ENCODE measurements at places on chromosomes 1 and 21.

DNA sequence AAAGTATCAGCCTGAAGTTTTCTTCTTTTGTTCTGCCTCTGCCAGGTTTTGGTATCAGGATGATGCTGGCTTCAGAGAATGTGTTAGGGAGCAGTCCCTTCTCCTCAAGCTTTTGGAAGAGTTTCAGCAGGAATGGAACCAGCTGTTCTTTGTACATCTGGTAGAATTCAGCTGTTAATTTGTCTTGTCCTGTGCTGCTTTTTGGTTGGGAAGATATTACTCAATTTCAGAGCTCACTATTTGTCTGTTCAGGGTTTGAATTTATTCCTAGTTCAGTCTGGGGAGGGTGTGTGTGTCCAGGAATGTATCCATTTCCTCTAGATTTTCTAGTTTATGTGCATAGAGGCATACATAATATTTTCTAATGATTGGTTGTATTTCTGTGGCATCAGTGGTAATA is 12.8 kb downstream of the ZNF678 start:
- DNase-seq = no peak

GRCh38 chr1:9724706-9725476 is 73.4 kb downstream of the PIK3CD start:
- DNase-seq = peak; percentile 54

DNA sequence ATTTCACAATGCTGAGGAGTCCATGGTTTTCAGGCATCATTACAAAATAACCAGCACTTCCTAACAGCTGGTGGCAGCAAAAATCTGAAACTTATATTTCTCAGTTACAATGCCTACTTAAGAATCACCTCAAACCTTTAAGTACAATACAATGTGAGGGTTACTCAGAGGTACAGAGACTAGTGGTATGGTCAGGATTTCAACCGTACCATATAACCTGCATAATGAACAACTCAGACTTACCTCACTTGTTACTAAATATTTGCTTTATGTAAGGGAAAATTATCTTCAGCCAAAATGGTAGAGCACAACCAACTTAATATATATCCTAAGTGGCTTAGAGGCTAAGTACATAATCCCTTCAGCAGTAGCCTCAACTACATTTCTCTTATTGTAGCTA is 344.5 kb downstream of the SMYD3 start:
- no peak for DNase-seq

DNA sequence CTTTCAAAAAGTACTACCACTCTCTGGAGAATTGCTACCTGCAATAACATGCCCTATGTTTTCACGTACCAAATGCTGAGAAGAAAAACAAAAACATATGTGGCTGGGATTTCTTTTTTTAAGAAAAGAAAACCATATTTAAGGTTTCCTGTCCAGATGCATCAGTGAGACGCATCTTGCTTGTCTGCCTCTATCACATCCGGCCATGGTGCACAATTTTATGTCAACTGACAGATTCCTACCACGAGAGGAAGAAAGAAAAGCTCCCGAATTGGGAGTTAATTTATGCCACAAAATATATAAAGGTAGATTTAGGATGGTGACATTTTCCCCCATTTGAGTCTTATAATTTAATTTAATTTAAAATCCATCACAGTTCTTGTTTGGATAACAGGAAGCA is 62.3 kb upstream of the COL24A1 start:
- DNase-seq = no peak

GRCh38 chr1:92701147-92701546 is 83.8 kb downstream of the EVI5 start:
- DNase-seq = no peak

GRCh38 chr21:42397746-42398394 is 2.0 kb upstream of the TMPRSS3 start:
- no peak for DNase-seq

DNA sequence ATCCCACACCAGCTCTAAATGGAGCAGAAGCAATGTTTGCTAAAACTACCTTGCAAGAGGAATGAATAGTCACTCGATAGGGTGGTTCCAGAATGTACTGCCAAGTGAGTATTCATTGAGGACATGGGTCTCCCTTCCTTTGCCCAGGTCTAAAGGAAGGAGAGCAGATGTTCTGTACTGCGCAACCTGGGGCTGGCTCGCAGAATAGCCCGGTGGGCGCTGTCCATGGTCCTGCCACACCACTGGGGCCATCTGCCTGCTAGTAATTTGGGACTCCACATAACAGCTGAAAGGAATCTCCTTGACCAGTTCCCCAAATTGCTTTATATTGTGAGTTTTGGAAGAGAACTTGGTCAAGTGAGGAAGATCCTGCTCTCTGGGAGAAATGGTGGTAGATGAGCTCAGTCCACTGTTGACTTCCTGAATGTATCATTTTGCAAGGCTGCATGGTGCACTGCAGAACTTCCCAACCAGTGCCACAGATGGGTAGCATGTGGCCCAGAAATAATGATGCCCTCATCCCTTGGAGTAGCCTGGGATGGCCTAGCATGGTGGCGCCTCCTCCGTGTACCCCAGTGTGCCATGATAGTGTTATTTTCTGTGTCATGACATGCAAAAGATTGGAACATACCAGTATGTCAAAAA is 5.7 kb downstream of the SLC6A17 start:
- DNase-seq = peak; percentile 60

DNA sequence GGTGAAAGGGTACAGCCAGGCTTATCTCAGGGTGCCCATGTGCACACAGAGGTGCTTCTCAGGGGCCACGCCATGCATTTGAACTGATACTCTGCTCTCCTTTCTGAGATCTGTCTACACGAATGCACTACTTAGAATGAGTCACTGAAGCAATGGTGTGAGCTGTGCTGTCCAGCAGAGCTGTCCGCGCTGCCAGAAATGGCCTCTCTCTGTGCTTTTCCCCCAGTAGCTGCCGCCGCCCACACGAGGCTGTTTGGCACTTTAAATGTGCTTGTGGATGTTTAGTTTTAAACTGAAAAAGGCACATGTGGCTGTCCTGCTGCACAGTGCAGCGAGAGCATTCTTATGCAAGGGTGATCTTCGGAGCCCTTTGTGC is 87.1 kb upstream of the COL6A1 start:
- DNase-seq = peak; percentile 29

- DNase-seq = no peak
These were observed 1097.4 kb downstream of the TTLL7 start for GRCh38 chr1:82901561-82901960.

DNA sequence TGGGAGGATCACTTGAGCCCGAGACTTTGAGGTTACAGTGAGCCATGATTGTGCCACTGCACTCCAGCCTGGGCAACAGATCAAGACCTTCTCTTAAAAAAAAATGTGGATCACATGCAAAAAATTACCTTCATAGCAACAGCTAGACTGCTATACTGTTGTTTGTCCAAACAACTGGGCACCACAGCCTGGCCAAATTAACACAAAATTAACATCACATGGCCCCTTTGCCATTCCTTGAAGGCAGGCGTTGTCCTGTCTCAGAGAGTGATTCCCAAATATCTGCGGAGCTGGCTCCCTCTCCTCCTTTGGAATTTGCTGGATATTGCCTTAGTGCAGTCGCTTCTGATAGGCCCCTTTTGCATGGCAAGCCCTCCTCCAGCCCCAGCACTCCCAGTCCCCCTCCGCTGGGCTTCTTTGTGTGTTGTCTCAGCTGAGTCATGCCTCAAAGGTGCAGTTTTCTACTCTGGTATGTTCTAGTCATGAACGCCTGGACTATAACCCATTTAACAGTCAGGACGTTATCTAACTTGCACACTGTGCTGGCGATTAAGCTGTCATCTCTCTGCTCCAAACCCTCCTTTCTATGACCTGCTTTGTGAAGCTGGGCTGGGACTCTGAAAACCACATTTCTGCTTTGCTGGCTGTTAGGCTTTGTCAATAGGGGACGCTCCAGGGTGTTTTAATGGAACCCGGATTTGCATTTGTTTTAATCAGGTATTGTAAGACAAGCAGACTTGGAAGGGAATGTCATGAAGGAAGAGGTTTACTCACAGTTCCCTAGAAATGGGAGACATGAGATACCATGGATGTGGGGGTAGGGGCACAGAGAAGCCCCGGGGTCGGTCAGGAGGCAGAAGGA is 20.1 kb upstream of the HPCAL4 start:
- peak; percentile 16 for DNase-seq

DNA sequence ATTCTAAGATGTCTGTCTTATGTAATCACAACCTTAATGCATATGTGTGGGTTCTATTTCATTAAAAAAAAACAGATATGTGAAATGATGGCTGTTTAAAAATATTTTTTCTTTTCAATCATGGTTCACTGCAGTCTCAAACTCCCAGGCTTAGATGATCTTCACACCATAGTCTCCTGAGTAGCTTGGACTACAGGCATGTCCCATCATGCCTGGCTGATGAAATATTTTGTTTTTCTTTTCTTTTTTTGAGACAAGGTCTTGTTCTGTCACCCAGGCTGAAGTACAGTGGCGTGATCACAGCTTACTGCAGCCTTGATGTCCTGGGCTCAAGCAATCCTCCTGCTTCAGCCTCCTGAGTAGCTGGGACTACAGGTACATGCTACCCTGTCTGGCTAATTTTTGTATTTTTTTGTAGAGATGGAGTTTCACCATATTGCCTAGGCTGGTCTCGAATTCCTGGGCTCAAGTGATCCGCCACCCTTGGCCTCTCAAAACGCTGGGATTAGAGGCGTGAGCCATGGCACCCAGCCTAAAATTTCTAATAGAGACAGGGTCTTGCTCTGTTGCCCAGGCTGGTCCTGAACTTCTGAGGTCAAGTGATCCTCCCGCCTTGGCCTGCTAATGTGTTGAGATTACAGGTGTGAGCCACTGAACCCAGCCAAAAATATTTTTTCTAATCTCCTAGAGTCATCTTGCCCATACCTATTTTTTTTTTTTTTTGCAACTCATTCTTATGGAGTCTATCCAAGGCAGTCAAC is 67.6 kb downstream of the GIPC2 start:
- peak; percentile 11 for DNase-seq

DNA sequence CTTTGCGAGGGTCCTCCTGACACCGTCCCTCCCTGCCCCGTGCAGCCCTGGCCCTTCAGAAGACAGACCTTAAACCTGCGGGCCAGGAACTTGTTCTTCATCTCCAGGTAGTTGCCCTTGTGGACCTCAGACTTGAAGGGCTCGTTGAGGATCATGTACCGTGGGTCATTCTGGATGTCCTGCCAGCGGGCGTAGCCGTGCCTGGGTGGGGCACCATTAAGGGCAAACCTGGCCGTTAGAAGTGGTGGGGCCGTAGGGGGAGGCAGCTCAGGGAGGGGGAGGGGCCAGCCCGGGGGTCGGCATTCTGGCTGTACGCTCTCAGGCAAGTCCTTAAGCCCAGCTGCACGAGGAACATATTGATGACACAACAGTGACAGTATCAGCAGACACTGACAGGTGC is 64.6 kb downstream of the KCNAB2 start:
- DNase-seq = no peak

GRCh38 chr1:157982136-157982535 is 11.3 kb upstream of the KIRREL1 start:
- DNase-seq = no peak

DNA sequence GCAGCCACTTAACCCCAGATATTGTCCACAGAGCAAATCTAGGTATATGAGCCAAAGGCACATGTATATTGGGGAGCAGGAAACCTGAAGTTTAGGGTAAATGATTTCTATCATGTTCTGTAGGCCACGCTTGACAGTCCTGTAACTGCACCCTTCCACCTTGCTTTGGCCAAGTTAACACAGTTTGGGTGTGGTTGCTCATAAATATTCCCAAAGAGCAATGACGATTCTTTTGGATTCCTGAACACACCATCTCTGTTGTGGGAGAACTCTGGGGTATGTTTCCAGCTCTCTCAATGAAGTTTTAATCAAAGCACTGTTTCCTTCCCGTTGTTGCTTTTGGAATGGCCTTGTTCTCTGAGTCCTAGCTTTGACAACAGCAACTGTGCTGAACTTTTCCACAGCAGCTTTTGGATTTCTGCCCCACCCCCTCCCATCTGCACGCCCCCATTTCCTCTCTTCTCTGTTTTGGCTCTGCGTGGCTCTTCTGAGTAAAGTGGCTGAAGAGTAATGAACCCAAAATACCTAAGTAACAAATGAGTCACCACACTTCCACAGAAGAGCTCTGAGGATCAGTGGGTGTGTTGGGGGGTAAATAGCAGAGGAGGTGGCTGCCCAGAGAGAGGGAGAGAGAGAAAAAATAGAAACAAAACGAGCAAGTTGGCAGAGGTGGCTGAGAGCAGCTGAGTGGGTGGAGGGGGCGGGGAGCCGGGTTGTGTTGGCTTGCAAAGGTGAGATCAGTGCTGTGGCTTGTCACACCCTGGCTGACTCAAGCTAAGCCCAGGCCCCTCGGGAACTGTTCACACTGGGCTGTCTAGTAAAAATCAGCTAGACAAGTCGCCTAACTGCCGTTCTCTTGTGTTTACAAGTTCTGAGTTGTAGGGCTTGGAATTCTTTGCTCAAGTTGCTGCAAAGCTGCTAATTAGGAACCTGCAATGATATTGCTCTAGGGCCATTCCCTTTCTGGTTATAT is 26.9 kb upstream of the RAP1A start:
- DNase-seq = peak; percentile 74

DNA sequence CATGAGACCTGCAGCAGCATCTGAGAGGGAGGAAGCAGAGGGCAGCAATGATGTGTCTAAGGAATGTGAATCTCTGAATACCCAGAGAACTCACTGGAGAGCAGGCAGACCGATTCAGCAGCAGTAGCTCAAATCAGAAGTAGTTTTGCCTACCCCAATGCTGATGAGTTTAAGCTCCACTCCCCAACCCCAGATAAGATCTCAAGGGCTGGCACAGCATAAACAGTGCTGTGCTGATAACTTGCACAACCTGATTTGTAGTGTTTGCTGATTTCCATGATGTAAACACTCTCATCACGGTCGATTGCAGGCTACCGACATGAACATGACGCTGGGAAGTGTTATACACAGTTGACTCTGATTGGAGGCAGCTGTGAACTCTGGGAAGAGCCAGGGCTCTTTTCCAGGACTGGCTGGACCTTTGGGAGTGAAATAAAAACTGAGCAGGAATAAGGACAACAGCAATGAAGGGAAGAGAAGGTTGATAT is 11.2 kb upstream of the HMGCS2 start:
- DNase-seq = no peak

- no peak for DNase-seq
These were observed 48.1 kb downstream of the USP1 start for GRCh38 chr1:62484824-62485468.

DNA sequence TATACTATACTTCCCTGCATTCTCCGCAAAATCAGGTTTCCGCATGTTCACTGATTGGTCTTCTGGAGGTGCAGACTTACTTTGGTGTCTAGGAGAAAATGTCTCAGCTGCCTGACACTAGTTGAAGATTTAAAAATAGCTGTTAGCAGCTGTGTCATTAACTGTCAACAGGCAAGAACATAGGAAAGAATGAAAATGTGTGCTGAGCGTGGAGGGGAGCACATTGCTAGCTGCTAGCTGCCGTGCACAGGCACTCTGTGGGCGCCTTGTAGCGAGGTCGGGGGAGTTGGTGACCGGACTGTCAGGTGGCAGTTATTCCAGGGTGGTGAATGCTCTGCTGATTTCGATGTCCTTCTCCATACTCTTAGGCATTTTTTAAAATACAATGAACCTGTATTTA is 5.2 kb downstream of the FAAH start:
- DNase-seq = no peak

DNA sequence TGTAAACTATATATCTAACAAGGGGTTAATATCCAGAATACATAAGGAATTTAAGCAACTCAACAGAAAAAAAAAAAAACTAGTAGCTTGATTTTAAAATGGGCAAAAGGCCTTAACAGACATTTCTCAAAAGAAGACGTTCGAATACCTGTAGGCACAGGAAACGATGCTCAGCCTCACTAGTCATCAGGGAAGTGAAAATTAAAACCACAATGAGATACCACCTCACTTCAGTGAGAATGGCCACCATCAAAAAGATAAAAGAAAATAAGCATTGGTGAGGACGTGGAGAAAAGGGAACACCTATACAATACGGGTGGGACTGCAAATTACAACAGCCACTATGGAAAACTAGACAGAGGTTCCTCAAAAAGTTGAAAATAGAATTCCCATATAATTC is 37.3 kb downstream of the NPHP4 start:
- DNase-seq = no peak
